Hindlimb muscle (tissue), 1 donor: ENCODE measurements at places on chromosomes 4 and X.
A peak's percentile ranks its signal among the peaks of the same experiment; 100 is the strongest.

- no peak for DNase-seq
These were observed 220.7 kb downstream of the HS6ST2 start for GRCh38 chrX:132737743-132738142.

DNA sequence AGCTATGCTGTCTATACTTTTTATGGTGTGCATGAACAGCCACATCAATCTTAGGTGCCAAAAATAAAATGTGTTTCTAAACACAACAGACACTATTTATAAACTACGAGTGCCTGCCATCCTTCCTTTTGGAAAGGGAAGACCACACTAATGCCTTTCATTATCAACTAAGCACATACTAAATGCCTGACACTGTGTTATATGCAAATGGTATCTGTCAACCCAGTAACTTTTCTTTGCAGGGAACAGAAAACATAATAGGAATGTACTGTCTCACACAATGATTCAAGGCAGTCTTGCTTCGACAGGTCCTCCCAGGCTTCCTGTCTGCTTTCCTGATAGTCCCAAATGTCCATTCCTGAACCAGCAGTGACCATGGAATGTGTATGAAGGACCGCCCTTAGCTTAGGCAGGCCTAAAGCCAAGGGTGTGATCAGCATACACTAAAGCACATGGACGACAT is 43.8 kb downstream of the ADGRA3 start:
- DNase-seq: no peak

GRCh38 chrX:86137071-86137470 is 11.2 kb upstream of the DACH2 start:
- DNase-seq: no peak

- DNase-seq: no peak
These were observed 3.2 kb downstream of the GATA1 start for GRCh38 chrX:48789366-48790220.

GRCh38 chr4:52096048-52096447 is 44.9 kb downstream of the SPATA18 start:
- no peak for DNase-seq

DNA sequence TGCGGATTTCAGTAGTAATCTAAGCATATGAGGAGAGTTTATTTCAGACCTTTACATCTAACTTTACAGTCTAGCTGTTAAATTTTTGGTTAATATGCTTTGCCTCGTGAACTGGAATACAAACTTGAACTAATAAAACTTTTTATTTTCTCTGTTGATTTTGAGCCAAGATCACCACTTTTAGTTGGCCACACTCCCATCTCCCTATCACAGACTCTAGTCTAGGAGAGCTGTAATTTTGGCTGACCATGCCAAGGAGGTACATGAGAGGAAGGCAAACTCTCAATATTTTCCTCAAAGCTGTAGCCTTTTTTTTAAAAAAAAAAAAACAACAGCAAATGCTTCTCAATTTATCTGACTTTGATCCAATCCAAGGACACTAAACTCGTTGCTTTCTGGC is 597.5 kb upstream of the PCDH7 start:
- no peak for DNase-seq

DNA sequence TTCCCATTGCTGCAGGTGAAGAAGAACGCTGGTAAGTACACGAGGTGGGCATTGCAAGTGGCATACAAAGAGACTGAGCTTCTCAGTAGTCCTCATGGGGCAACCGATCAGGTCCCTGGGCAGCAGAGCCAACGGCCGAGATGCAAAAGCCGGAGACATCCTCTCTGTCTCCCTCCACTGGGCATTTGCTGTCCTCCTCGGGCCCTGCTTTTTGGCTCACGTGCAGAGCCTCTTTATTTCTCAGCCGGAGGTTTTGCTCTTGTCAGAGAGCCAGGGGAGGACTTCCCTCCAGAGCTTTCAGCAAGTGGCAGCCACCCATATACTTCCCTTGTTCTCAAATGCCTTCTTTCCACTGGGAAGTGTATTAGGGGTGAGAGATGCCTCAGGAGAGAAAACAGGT is 18.0 kb downstream of the STARD8 start:
- DNase-seq: no peak

DNA sequence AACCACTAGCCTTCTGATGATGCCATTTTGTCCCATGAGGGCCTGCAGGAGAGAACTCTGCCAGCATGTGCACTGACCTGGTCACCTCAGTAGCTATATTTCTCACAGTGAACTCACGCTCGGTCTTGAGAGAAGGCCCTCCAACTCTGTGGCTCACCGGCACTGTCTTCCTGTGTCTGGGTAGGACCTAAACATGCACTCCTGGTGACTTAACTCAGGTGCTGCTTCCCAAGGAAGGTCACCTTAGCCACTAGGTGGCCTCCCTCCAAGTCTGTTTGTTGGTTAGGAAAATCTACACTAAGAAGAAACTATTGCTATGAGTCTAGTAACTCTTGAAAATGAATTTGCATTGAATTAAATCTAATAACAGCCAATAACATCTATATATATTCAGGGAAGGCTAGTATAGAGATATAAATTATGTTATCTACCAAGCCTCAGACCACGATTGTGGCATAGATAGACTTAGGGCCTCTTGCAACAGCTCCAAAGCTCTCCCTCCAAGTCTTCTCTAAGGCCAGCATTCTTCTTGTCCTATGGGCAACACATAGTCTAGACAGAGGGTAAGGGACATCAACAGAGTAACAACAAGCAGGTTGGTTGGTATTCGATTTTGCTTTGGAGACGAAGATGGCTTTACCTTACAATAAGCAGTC is 24.7 kb downstream of the TLR10 start:
- no peak for DNase-seq

GRCh38 chrX:123920105-123920785 is 41.3 kb upstream of the STAG2 start:
- no peak for DNase-seq

- peak; percentile 69 for DNase-seq
These were observed at the start of gene SH3BP2 for GRCh38 chr4:2792711-2793585. SH3BP2 (plus strand) TSS chr4:2793085; CDS start chr4:2820618, 27,533 bp downstream.

GRCh38 chr4:129437347-129437746 is 341.4 kb downstream of the C4orf33 start:
- DNase-seq: no peak

DNA sequence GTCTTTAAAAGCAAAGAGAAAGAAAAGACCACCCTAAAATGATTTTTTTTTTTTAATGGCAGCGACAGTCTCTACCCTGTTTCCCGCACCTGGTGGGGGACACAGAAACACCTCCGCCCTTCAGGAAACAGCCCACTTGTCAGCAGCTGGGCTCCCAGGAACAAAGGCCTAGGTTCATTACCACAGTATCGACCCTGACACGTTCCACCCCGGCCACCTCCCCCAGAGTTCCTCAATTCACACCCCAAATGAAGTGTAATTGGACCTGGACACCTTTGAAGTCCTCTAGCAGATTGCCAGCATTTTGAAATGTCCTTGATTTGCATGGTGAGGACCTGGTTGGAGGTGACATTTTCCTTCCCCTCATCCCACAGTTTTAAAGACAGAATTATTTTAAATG is 175.0 kb upstream of the BCOR start:
- DNase-seq: no peak

- no peak for DNase-seq
These were observed 504.0 kb downstream of the MAGEE1 start for GRCh38 chrX:76931518-76931917.

DNA sequence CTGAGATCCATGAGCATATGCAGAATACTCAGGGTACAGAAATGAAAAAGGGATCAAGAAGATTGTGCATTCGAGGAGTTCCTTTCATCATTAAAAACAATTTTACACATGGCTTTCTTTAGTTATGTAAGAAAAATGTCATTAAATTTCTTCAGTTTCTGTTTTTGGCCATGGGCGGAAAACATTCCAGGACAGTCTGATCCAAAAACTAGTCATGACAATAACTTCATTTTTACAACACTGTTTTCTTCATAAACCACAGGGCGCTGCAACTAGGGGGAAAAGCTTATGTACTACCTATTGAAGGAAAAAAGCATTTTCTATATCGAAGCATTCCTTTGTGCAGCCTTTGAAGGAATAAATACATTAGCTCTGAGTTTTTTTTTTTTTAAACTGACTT is 28.2 kb downstream of the IL13RA1 start:
- DNase-seq: no peak

- no peak for DNase-seq
These were observed 20.0 kb upstream of the BCOR start for GRCh38 chrX:40117715-40118285.

DNA sequence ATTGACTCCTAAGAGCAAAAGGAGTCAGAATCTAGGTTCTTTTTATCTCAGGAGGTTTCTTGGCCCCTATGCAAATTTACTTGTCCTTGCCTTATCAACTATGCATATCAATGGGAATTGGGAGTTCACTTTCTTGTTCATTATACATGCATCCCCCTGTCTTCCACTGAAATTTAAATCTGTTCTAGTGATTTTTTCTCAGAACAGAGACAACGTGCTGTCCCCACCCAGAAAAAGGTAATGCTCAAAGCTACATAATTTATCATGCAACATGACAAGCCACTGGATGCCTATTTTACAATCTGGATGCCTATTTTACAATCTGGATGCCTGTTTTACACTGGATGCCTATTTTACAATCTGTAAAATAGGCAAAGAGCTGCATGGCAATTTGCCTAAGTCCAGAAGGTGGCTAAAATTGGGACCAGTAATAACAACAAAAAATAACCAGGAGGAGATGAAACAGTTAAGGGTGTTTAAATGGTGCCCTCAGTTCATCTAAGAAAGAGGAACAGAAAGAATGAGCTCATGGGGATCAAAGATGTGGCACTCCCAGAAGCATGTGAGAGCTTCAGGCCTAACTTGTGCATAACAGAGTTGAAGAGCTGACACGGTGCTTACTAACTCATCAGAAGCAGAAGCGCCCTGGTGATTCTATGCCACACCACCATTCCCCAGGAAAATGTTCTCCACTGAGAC is 537.8 kb upstream of the BOD1L1 start:
- DNase-seq: no peak

DNA sequence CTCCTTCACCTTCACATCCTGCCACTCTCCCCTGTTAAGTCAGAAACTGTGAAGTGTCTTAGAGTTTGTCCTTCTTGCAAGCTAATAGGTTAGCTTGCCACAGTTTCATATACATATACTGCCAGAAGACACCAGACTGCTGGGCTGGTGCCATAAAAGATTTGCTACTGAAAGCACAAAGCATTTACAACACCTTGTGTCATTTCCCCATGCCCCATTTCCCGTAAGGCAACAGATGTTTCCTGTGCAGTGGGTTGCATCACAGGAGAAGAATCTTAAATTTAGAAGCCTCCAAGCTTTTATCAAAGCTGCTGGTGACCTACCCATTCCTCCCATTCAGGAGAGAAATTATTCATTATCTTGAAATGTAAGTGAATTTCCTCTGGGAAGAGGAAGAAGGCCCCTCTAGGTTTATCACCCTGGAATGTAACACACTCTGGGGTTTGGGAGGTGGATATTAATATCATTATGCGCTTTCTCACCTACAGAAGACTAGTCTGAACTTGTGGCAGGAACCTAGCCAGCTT is 34.5 kb upstream of the RAB33B start:
- DNase-seq: peak; percentile 35

- peak; percentile 81 for DNase-seq
These were observed 54.4 kb upstream of the GAB1 start for GRCh38 chr4:143282211-143282707.

GRCh38 chrX:123330229-123330942 is 146.3 kb downstream of the GRIA3 start:
- DNase-seq: no peak

DNA sequence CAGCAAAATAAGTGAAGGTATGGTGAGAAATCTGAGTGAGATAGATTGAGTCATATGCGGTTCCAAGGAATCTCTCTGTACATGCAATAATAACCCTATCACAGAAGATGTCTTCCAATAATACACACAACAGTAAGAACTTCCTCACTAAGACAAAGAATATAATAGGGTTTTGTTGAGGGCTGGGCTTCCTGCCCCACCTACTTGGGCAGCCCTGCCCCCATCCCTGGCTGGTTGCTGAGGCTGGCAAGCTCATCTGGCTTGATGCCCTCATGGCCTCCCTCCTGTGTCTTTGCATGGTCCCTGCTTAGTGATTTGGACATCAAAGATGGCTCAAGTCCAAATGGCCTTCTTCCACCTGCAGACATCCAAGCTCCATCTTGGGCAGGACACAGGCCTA is 2.7 kb downstream of the GEMIN8 start:
- no peak for DNase-seq

DNA sequence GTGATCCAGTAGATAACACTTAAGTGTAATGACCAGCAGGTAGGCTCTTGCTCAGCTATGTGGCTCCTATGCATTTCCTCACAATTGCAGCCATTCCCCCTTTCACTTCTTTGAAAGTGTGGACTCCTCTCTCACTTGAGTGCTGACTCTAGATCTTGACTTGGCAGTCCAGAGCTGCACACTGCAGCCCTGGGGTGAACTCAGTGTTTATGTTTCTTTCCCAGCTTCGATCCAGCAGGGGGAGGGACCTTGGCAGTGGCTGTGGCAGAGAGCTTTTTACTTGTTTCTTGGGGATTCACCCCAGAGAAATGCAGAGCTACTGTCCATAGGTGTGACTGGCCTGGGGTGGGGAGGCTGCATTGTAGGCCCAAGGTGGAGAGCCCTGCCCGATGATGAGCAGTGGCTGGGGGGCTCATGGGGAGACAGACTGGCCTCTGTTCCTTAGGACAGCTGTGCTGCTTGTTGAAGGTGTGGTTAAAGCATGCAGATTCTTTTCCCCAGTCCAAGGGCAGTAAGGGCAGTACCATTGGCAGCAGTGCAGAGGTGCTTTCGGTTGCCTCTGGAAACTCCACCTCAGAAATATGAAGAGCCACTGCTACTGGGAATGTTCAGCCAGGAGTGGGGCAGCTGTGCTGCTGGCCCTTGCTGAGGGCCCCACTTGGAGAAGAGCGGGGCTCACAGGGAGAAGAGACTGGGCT is 134.7 kb downstream of the SH3BGRL start:
- no peak for DNase-seq

DNA sequence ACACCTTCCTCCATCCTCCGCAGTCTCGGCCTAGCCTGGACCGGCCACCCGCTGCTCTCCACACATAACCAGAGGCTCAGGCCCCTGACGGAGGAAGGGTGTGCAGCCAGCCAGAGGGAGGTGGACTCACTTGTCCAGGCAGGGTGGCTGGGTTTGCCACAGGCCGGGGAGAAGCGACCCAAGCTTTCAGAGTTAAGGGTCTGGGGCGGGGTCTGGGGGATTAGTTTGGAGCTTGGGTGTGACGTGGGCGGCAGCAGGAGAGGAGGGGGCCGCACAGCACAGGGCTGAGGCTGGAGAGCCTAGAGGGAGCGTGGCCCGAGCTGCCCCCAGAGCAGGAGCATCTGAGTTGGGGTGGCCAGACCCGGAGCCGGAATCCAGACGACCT is 22.4 kb upstream of the CPLX1 start:
- no peak for DNase-seq

GRCh38 chr4:177079327-177079726 is 230.3 kb upstream of the NEIL3 start:
- DNase-seq: no peak

DNA sequence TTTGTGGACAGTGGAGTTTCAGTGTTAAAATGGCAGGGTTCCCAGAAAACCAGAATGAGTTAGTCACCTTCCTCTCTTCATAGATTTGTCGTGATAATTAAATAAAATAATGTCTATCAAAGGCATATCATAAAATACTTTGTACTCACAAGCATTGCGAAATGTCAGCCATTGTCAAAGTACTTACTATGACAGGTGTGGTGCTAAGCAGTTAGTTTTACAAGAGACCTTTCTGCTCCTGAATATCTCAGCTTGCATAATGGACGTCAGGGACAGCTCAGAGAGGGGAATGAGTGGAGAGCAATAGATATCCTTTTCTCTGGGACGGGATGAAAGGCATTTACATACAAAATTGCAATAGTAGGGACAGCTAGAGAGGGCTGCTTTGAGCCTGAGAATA is 560.9 kb downstream of the KCNIP4 start:
- DNase-seq: no peak
